ENCODE measurements at places on chromosomes 2 and 18.

DNA sequence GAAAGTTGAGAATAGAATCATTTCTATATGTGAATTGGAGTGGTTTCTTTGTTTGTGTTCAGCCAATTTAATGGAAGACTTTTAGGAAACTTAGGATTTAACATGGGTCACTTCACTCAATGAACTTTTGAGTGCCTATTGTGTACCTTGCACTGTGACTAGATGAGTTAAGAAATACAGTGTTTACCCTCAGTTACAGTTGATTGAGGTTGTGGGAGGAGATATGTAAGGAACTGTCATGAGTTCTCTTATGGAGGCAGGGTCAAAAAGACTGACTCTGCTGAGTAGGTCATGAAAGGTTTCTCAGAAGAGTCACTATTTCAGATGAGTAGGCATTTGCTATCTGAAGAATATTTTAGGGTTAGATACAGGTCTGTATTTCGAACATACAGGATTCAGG is 98.6 kb downstream of the RAB3GAP1 start:
- no peak overlapping the region for H3K4me3 ChIP-seq
- no peaks in the 10 kb centered on the region for H3K4me1 ChIP-seq
- DNase-seq = no peak
- H3K27me3 ChIP-seq = no peaks in the 10 kb centered on the region
- H3K36me3 ChIP-seq = peaks cover 30% of the 10 kb centered on the region

- no peak for DNase-seq
- H3K36me3 ChIP-seq = no peaks in the 10 kb centered on the region
- no peak overlapping the region for H3K4me3 ChIP-seq
- H3K27me3 ChIP-seq = no peaks in the 10 kb centered on the region
- H3K4me1 ChIP-seq = peaks cover 5% of the 10 kb centered on the region
Measured at GRCh38 chr2:88711897-88712296, 20.4 kb downstream of the RPIA start.

GRCh38 chr2:57878171-57878865 is 168.3 kb upstream of the VRK2 start:
- no peak for DNase-seq
- no peaks in the 10 kb centered on the region for H3K27me3 ChIP-seq
- no peak overlapping the region for H3K4me3 ChIP-seq

DNA sequence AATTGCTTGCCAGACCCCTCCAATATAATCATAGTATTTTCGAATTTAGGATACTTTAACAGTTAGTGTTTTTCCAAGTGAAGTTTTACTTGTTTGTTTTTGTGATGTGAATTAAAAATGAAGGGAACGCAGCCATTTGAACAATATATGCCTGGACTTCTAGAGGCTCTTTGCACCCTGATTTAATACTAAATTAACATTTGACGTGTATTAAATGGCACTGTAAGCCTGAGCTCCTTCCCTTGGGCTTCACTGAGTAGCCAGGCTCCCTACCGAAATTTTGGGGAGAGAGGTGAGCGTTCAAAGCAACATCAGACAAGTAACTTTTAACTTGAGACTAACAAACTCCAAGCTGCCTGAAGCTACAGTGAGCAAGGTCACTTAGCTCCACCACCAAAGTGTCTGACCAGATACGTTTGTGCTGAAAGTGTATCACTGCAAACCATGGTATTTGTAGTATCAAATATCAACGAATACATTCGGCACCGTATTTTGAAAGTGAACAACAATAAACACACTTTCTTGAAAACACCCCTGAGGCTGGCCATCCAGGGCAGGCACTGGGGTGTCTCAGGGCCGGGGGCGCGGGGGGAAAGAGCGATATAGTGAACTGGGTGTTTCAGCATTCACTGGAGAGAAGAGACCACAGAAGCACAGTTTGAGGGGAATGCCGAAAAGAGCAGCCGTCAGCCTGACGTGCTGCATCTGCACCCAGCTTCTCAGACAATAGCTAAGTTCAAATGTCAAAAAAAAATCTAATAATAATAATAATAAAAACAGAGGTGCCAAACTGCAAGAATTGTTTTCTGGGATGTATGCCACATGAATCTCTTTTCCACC is 7.7 kb upstream of the POU3F3 start:
- H3K27ac ChIP-seq = no peak overlapping the region
- H3K4me3 ChIP-seq = no peak overlapping the region
- H3K4me1 ChIP-seq = peaks cover 10% of the 10 kb centered on the region
- H3K36me3 ChIP-seq = no peaks in the 10 kb centered on the region
- no peak for DNase-seq

GRCh38 chr2:20468549-20469500 is 22.0 kb downstream of the RHOB start:
- H3K4me1 ChIP-seq = no peaks in the 10 kb centered on the region
- no peak for DNase-seq
- H3K4me3 ChIP-seq = no peak overlapping the region
- no peaks in the 10 kb centered on the region for H3K36me3 ChIP-seq

- H3K27me3 ChIP-seq = no peaks in the 10 kb centered on the region
- no peak overlapping the region for H3K4me3 ChIP-seq
- H3K36me3 ChIP-seq = no peaks in the 10 kb centered on the region
- no peak for DNase-seq
- H3K27ac ChIP-seq = no peak overlapping the region
Measured at GRCh38 chr2:149884871-149885270, 297.3 kb upstream of the MMADHC start.

- no peak overlapping the region for H3K4me3 ChIP-seq
- H3K27me3 ChIP-seq = no peaks in the 10 kb centered on the region
- H3K4me1 ChIP-seq = no peaks in the 10 kb centered on the region
- H3K27ac ChIP-seq = no peak overlapping the region
- H3K36me3 ChIP-seq = no peaks in the 10 kb centered on the region
Measured at GRCh38 chr2:126858991-126859390, 39.7 kb upstream of the TEX51 start.

DNA sequence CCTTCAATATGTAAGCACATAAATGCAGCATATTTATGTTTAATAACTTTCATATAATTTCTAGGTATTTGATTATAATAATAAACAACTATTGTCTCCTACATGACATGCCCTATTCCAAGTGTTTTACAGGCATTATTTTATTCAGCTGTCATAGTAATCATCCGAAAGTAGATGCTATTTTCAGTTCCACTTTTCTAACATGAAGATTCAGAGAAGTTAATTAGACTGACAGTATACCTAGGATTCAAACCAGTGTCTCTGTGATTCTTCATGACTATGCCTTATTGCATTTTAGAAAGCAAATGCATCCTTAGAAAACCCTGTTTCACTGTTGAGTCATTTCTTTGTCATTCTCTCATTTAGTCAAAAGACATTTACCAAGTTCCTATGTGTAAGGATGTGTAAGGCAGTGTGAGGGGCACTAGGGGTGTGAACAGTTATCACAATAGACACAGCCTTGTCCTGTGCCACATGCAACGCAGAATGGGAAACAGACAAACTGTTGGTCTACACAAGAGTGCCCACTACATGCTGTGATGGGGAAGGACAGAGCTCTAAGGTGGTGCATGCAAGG is 79.8 kb downstream of the DTNA start:
- no peaks in the 10 kb centered on the region for H3K27me3 ChIP-seq
- H3K4me3 ChIP-seq = no peak overlapping the region
- DNase-seq = no peak
- H3K36me3 ChIP-seq = no peaks in the 10 kb centered on the region

DNA sequence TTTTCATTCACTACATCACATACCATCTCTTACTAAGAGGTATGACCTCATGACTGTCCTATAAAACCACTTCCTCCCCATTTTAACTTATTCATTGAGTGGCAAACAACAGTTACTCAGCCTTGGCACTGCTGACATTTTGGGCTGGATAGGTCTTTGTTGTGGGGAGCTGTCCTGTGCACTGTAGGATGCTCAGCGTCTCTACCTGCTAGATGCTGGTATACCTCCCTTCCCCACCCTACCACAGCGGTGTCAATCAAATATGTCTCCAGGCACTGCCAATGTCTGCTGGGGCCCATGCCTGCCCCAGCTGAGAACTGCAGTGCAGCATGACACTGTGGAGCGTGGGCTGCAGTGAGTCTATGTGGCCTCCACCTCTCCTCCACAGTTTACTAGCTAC is 76.3 kb upstream of the MGAT4A start:
- H3K27me3 ChIP-seq = no peaks in the 10 kb centered on the region
- no peak overlapping the region for H3K4me3 ChIP-seq
- H3K4me1 ChIP-seq = peaks cover 6% of the 10 kb centered on the region
- no peak overlapping the region for H3K27ac ChIP-seq
- H3K36me3 ChIP-seq = no peaks in the 10 kb centered on the region

DNA sequence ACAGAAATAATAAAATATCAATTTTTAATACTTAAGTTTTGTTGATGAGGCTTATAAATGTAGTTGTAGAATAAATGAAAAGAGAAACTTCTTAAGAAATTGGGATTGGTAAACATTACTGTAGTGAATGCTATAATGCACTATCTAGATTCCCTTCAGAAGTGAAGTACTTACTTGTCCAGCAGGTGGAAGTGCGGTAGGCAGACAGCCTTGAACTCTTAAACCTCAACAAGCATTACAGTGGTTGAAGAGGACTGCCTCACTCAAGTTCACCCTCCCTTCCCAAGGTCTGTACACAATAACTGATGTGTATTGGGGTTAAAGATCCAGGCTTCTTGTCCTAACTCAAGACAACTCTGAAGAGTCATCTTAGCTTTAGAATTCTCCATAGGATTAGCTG is 931.0 kb upstream of the LRRTM1 start:
- no peak overlapping the region for H3K4me3 ChIP-seq
- H3K4me1 ChIP-seq = no peaks in the 10 kb centered on the region
- H3K27me3 ChIP-seq = no peaks in the 10 kb centered on the region

DNA sequence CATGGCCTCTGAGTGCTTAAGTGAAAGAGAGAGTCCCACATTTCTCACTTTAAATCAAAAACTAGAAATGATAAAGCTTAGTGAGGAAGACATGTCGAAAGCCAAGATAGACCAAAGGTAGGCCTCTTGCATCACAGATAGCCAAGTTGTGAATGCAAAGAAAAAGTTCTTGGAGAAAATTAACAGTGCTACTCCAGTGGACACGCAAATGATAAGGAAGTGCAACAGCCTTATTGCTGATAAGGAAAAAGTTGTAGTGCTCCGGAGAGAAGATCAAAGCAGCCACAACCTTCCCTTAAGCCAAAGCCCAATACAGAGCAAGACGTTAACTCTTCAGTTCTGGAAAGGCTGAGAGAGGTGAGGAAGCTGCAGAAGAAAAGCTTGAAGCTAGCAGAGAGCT is 32.1 kb downstream of the PSMD1 start:
- H3K36me3 ChIP-seq = peaks cover 75% of the 10 kb centered on the region
- no peak for DNase-seq
- H3K27ac ChIP-seq = no peak overlapping the region
- no peaks in the 10 kb centered on the region for H3K4me1 ChIP-seq

GRCh38 chr18:79378536-79379250 is 17.0 kb upstream of the NFATC1 start:
- H3K4me3 ChIP-seq = no peak overlapping the region
- no peak overlapping the region for H3K27ac ChIP-seq
- peaks cover 7% of the 10 kb centered on the region for H3K4me1 ChIP-seq
- peaks cover 25% of the 10 kb centered on the region for H3K36me3 ChIP-seq
- no peaks in the 10 kb centered on the region for H3K27me3 ChIP-seq

DNA sequence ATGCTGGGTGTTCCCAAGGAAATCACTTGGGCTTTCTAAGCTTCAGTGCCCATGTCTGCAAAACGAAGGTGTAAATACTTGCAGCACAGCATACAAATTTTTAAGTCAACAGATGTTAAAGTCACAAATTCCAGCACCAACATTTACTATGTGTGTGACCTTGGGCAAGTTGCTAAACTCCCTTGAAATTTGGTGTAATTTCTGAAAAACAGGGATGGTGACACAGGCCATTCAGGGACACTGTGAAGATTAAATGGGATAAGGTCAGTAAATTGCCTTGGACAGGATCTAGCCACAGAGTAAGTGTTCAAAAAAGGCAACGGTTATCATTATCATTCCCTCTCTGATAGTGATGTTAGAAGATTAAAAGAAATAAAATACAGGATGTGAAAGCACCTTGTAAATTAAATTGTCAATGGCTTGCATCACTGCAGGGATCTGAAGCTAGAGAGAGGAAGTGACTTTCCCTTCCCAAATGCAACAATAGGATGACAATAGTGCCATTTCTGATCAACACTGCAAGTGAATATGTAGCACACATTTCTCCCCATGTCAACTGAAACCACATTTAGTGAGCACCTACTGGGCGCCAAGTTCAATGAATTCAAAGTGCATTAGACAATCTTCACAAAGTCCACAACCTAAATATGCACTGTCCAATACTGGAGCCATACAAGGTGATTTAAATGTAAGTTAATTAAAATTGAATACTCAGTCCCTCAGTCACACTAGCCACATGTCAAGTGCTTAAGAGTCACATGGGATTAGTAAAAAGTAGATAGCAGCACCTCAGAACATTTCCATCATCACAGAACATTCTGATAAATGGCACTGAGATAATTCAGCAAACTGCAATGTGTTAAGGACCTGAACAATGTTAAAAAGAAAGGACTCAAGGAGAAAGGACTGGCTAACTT is 81.2 kb downstream of the STK39 start:
- no peak for DNase-seq
- H3K4me1 ChIP-seq = peaks cover 23% of the 10 kb centered on the region
- peak overlapping the region; percentile 6 for H3K27ac ChIP-seq
- H3K36me3 ChIP-seq = peaks cover 27% of the 10 kb centered on the region
- H3K4me3 ChIP-seq = no peak overlapping the region
- H3K27me3 ChIP-seq = no peaks in the 10 kb centered on the region

DNA sequence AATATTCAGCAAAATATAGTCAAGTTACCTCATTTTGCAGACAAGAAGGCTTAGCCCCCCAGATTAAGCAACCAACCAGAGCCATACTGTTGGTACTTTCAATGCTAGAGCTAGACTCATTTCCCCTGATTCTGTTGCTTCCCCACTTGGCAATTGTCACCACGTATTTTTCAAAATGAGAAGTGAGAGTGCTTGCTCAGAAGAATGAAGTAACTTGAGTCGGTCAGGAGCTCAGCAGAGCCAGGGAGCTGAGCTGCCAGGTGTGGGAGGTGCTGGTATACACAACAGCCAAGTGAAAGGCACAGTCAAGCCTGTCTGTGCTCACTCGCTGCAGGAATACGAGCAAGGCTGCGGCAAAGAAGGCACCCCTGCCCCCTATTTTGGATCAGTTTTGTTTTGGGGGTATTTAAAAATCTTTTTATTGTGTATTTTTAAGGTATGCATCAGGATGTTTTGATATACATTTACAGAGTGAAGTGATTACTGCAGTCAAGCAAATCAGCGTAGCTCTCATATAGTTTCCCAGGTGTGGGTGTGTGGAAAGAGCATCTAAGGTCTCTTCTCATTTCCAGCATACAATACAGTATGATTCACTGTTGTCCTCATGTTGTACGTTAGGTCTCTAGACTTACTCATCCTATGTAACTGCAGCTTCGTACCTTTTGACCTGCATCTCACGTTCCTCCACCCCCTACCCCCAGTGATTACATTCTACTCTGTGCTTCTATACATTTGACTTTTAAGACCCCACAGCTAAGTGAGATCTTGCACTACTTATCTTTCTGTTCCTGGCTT is 62.4 kb downstream of the MRPS9 start:
- DNase-seq = no peak
- no peaks in the 10 kb centered on the region for H3K27me3 ChIP-seq

- no peaks in the 10 kb centered on the region for H3K36me3 ChIP-seq
- no peak overlapping the region for H3K4me3 ChIP-seq
- H3K4me1 ChIP-seq = no peaks in the 10 kb centered on the region
- no peak for DNase-seq
Measured at GRCh38 chr2:183057333-183057985, 19.2 kb upstream of the NCKAP1 start.

- DNase-seq = no peak
- H3K27me3 ChIP-seq = no peaks in the 10 kb centered on the region
- H3K4me1 ChIP-seq = no peaks in the 10 kb centered on the region
- H3K4me3 ChIP-seq = no peak overlapping the region
- no peak overlapping the region for H3K27ac ChIP-seq
Measured at GRCh38 chr18:54151376-54151775, 73.1 kb downstream of the MBD2 start.

Data from heart left ventricle (tissue), 16 donors.